Stimulated activated CD8-positive, alpha-beta memory T cell treated with anti-CD3 and anti-CD28 coated beads, Interleukin-15, amount 100 ng/mL, for 1 hour (primary cell): ENCODE measurements at places on chromosomes 13 and 19.

GRCh38 chr19:51688671-51689571, 4.2 kb upstream of the SPACA6 start:
- DNase-seq, result no peak

DNA sequence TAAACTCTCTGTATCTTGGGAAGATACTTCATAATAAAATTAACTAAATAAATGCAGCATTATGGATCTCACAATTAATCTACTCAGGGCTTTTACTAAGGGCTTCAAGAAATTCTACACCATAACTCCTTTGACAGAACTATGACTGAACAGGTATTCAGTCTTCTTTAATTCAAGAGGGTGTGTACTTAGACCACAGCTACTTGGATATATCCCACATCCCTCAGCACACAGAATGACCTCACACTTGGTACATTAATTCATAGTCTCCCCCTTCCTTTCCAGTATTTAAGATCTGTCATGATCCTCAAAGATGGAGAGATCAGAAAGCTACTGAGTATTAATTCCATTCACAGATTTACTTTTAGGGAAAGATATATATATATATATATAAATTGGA, 11.6 kb downstream of the DIAPH3 start:
- no peak for DNase-seq

- DNase-seq, result no peak
These were observed 8.2 kb upstream of the ERFL start for GRCh38 chr19:41936416-41936850.

GRCh38 chr19:28210886-28211285, 1002.1 kb downstream of the UQCRFS1 start:
- no peak for DNase-seq

DNA sequence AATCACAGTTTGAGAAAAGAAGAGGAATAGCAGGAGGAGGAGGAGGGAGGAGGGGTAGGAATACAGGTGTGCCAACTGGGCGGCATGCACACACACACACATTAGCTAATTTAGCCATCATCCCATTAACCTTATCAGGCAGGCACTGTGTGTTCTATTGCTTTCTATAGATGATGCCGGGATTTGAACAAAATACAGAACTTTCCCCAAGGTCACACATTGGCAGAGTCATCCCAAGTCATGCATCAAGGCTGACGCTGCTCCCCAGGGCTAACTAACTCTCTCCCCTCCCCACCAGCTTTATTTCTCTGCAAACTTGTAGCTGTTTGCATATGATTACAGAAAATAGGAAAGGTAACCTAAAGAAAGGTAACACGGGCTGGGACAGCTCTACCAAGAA, 83.0 kb downstream of the NUFIP1 start:
- DNase-seq, result no peak

DNA sequence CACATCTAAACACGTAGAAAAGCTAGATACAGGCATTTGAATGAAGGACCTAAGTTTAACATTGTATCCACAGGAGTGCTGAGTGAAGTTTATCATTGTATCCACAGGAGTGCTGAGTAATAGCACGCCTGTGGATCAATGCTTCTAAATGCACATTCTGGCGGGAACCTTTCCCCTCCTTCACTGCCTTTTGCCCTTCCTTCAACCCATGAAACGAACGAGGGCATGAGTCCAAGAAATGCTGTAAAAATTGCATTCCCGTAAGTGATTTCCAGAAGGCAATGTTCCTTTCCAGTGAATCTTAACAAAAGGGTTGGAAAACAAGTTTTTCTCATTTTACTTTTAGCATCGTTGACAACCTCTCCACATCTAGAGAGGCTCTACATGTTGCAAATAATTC, 88.1 kb downstream of the ZDHHC20 start:
- no peak for DNase-seq

GRCh38 chr13:36068566-36068965, 62.6 kb downstream of the DCLK1 start:
- no peak for DNase-seq

DNA sequence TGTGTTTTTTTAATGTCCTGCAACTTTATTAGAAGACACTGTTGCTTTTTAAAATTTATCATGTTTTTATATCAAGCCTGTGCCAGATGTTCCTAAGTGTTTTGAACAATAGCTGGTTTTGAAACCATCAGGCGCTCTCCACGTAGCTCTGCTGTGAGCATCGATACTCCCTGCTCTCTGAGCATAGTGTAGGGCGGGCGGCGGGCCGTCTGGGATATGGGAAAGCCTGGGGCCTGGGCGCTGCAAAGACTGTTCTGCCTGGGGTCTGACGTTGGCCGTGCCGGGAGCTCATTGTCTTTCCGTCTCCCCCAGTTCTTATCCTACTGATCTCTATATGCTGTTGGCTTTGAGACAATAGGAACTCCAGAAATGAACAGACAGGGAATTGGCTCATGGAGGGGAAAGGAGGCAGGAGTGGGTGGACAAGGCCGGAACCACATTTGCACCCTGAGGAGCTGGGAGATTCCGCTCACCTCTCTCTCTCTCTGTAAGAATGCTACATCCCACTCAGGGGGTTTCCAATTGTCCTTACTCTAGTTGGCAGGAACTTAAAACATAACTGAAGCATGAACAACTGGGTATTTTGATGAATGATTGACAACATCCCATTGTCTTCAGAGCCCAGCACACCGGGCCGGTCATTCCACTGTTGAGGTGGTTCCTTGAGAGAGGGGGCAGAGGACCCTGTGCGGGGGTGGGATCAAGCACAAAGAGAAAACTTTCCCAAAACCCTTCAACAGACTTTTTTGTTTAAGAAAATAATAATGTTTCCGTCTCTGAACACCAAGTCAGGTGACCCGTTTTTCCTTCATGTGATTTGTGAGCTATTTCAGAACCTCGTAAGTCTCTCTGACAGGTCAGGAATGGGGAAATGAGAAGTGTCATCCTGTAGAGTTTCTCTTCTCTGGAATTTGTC, 64.7 kb downstream of the COL4A2 start:
- no peak for DNase-seq

GRCh38 chr19:4909156-4909896, at the start of gene UHRF1:
UHRF1 (plus strand) TSS chr19:4909501; CDS start chr19:4910886, 1,385 bp downstream.
- DNase-seq, result no peak

GRCh38 chr13:98254513-98254912, 77.4 kb upstream of the RNF113B start:
- DNase-seq, result no peak

DNA sequence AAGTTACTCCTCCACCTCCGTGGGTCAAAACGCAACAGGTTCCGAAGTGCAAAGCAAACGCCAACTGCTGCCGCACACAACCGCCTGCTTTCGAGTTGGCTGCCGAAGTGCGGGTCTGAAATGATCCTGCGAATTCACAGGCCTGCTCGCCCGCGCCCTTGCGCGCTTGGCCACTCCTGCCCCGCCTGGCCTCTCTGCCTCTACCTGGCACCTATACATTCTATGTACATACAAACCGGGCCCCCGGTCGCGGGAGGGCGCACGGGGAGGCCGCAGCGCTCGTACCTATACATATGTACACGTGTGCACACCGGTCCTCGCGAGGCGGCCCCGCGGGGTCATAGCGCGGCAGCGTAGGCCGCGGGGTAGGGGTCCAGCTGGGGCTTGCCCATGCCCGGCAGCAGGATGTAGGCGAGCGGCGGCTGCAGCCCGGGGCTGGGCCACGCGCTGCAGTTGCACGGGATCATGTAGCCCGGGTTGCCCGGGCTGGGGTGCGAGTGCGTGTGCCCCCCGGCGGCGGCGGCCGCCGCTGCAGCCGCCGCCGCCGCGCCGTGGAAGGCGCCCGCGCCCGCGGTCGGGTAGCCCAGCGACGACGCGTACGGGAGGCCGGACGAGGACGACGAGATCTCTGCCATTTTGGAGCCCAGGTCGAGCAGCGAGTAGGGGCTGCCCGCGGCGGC, 1.3 kb downstream of the SOX21 start:
- DNase-seq, result no peak

- no peak for DNase-seq
These were observed 7.0 kb downstream of the CLASRP start for GRCh38 chr19:45045671-45046353.

DNA sequence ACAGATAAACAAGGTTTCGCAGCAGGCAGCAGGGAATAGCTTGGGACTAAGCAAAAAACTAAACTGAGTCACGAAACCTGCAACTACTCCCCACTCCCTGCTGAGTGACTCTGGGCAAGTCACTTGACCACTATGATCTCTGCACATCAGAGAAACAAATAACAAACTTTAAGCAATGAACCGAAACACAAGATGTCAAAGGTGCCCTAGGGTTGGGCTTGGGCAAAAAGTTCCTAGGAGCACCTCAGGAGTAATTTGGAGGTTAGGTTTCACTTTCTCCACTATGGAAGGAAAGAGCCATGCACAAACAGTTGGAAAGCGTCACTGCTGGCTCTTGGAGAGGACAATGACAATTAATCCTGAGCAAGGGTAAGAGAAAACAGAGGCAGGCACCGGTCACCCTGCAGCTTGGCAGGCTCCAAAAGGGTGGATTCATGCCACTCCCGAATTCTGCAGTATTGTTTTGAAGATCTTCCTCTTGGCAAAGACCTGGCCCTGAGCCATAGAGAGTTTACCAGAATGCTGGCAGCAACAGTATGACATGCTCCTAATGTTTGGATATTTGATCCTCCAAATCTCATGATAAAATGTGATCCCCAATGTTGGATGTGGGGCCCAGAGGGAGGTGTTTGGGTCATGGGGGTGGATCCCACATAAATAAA, 60.3 kb downstream of the CRYL1 start:
- no peak for DNase-seq

DNA sequence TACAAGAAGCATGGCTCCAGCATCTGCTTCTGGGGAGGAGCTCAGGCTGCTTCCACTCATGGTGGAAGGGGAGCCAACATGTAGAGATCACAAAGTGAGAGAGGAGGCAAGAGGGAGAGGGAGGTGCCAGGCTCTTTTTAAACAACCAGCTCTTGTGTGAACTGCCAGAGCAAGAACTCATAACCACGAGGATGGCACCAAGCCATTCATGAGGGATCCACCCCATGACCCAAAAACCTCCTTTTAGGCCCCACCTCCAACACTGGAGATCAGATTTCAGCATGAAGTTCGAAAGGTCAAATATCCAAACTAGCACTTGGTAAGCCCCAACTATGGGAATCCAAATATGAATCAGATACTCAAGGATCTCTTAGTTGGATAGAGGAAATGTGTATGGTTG, 131.2 kb downstream of the RXFP2 start:
- DNase-seq, result no peak

DNA sequence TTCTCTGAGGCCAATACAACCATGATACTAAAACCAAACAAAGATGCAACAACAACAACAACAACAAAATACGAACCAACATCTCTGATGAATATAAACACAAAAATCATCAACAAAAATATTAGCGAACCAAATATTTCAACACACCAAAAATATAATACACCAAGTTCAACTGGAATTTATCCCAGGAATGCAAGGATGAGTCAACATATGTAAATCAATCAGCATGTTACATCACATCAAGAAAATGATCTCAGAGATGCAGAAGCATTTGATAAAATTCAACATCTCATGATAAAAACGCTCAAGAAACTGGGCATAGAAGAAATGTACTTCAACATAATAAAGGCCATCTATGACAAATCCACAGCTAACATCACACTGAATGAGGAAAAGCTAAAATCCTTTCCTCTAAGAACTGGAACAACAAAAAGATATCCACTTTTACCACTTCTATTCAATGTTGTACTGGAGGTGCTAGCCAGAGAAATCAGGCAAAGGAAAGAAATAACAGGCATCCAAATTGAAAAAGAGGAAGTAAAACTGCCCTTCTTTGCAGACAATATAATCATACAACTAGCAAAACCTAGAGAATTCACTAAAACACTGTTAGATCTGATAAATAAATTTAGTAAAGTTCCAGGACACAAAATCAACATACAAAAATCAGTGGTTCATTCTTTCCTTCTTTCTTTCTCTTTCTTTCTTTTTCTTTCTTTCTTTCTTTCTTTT, 2448.7 kb upstream of the PCDH20 start:
- DNase-seq, result no peak

DNA sequence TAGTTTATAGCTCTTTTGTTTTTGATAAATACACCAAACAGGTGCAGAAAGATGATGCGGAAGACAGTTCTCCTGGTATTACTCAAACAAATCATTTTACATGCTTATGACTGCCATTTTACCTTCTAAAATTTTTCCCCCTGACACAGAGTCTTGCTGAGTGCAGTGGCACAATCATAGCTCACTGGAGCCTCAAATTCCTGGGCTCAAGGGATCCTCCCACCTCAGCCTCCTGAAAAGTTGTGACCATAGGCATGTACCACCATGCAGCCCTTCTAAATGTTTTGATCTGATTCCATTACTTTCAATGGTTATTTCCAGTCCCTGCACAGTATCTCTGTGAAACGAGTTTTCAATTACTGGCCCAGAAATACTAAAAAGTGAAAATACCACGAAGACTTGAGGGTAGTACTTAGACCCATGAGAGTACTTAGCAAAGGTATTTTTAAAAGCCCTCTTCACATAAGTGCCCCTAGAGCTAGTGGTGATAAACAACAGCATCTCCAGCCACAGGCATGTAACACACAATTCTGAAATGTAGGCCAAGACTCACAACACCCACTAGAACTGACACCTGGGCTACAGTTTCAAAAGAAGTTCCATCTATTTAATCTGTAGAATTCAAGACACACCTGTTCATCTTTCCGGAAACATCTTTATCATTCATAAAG, 11.3 kb downstream of the HSPH1 start:
- DNase-seq, result no peak

GRCh38 chr13:94327318-94327717, 152.2 kb downstream of the DCT start:
- no peak for DNase-seq

GRCh38 chr19:55486971-55487923, 989 bp upstream of the SSC5D start:
- DNase-seq, result no peak

DNA sequence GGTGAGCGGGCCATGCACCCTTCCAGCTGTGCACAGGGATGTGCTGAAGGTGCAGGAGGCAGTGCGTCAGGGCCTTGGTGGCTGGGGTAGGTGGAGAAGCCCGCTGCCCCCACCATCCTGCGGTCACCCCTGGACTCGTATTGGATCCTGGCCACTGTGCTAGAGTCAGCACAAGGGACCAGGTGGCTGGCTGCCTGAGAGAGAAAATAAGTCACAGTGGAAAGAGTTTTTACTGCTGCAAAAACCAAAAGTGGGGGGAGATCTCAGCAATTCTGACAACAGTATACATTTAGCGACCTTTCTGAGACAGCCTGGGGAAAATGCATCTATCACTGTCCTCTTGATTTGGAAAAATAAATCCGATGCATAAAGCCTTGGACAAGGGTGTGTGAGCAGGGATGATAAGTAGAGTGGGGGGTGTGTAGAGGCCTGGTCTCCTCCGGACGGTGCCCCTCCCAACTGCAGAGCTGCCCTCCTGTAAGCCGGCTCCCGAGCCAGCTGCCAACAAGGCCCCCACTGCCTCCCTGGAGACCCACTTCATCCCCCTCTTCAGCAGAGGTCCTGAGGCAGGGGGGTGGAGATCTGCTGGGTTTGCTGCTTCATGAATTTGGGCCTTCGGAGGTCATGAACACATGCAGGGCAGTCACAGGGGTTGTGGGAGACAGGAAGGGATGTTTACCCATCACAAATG, 84.2 kb downstream of the SLC7A1 start:
- no peak for DNase-seq
